ENCODE measurements at places on chromosomes 6 and 20. TPM values are rescaled to one million over a fixed set of nuclear protein-coding genes. Genes with fewer than 3 reads are reported as not detected.

SAPCD1 gene
- 0.13 TPM for polyA plus RNA-seq

- no peak for DNase-seq
Measured at GRCh38 chr6:69098910-69099309, 463.8 kb downstream of the ADGRB3 start.

GRCh38 chr6:32177183-32177787, 920 bp upstream of the RNF5 start:
- no peak for DNase-seq

DNA sequence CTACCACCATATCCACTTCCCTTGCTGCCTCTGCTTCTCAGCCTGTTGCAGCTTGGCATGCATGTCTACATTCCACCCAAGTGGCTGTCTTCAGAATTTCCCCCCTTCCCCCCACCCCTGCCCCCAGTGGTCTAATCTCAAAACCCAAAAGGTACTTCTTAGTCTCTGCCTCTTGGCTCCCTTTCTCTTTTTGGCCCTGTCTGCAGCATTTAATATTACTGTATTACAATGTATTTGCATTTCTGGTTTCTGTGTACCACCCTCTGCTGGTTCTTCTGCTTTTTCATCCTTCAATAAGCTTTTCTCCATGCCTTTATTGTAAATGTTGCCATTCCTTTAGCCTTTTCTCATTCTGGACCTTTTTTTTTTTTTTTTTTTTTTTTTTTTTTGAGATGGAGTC, 43.0 kb downstream of the RPRD1B start:
- DNase-seq: no peak

GRCh38 chr20:38172408-38172807, 7.3 kb upstream of the TGM2 start:
- DNase-seq: no peak

GRCh38 chr6:15460110-15460727, 202.6 kb downstream of the DTNBP1 start:
- no peak for DNase-seq

DNA sequence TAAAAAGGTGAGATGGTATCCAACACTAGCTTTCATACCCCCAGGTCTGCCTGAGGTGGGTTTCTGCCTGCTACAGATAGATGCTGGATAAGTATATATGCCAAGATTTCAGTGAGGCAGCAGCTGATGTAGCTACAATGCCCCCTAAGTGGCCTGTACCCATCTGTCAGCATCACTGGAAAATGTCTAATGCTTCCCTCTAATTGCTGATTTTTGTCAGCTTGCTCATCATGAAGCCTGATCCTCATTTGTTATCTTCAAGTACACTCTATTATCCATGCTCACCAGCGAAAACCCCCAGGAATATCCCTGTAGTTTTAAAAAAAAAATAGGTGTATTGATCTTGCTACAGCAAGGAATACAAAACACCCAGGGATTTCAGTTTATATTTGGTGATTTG, 32.2 kb downstream of the OPRM1 start:
- DNase-seq: no peak

DNA sequence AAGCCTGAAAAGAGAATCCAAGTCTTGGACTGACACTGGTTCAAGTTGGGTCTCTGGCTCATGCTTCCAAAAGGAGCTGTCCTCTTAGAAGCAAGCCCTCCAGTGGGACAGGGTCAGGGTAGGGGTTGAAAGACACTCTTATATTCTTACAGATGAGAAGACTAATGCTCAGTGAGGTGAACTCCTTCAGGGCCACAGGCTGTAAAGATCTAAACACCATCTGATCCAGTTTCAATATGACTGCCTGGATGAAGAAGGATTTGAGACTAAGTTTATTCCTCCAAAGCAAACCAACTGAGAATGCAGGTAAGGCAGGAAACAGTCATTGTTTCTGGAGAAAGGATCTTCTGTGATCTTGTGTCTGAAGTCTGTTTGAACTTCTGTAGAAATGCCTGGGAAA, 99.0 kb upstream of the TAB2 start:
- DNase-seq: no peak

Data from psoas muscle (tissue), 8 donors.